ENCODE measurements at places on chromosomes 2 and 18. TPM values are rescaled to one million over a fixed set of nuclear protein-coding genes. Genes with fewer than 3 reads are reported as not detected.

SCN9A gene
- total RNA-seq: 0.38 TPM

DYSF gene
- total RNA-seq: 1.6 TPM

PSMA8 gene
- total RNA-seq: 1.9 TPM

TBR1 gene
- total RNA-seq: 0.02 TPM

SLC14A1 gene
- 6.0 TPM for total RNA-seq

CACNB4 gene
- 0.56 TPM for total RNA-seq

DNA sequence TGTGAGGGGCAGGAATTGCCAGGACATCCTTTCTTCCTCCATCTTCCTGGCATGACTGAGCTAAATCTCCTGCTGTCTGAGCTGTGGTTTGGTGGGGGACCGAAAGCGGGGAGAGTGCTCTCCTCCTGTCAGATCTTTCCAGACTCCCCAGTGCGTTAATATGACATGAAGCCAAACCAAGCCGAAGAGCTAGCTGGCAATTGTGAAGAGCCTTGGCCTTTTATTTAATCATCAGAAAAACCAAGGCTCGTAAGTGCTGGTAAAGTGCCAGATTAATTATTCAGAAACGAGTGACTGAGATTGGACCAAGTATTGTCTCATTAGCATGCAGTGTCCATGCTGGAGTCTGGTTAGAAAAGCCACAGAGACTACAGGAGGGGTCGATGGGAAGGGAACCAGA is 14.5 kb upstream of the LRPPRC start:
- no peak overlapping the region for H3K27ac ChIP-seq
- DNase-seq: no peak
- no peaks in the 10 kb centered on the region for H3K36me3 ChIP-seq
- peaks cover 27% of the 10 kb centered on the region for H3K27me3 ChIP-seq

DNA sequence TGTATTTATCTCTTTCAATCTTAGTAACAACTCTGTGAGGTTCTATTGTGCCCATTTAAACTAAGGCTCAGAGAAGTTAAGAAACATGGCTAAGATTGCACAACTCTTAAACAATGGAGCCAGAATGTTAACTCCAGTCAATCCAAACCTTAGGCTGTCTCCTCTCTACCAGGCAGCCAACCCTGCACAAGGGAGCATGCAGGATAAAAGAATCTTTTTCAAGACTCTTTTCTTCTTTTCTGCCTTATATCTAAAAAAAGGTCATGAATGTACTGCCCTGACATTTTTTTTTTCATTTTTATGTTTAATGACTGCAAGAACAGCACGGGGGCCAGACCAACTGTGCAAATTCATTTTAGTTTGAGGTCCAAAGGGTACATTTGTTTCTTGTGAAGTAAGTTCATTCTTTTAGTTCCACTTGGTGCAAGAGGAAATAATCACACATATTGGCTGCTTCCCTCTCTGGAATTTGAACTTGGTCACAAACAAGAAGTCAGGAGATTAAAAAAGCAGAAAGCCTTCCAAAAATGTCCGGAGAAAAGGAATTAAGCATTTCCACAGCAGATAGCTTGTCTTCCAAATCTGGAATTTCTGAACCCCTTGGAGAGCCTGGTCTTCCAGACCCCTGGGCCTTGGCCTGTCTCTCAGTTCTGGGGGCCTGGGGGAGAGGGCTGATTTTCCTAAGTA is 96.0 kb upstream of the RIOK3 start:
- H3K27me3 ChIP-seq: no peaks in the 10 kb centered on the region
- H3K36me3 ChIP-seq: peaks cover 10% of the 10 kb centered on the region
- H3K4me3 ChIP-seq: no peak overlapping the region

DNA sequence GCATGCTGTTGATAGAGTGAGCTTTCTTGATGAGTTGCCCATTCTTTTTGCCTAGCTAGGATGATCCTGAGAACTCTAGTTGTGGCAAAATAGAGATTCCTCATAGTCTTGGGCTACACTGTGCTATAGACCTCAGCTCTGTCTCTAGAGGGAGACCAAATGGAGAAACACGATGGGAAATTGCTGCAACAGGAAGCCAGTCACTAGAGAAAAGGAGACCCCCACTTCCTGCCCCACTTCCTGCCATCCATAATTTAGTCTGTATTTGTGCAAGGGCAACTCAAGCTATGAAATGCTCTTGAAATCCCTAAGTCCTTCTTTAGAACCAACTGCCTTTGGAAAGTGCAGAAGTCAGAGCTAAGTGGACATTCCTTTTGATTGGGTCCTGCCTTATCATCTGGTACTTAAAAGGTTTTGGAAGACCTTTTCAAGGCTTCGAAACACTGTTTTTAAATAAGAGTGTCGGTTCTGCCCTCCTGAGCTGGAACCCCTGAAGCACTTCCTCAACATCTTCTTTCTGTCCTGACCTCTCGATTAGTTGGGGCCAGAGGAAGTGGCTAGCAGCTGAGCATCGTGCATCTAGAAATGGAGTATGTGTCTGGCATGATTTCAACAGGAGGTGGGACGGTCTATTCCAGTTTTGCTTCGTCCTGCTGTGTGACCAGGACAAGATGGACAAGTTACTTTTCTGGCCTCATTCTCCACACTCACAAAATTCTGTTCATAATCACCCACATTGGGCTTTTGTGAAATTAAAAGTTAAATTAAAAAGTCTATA is 8.6 kb upstream of the KCNE4 start:
- DNase-seq: no peak
- no peaks in the 10 kb centered on the region for H3K36me3 ChIP-seq
- H3K27ac ChIP-seq: no peak overlapping the region
- H3K27me3 ChIP-seq: no peaks in the 10 kb centered on the region
- no peaks in the 10 kb centered on the region for H3K4me1 ChIP-seq

GRCh38 chr2:127348426-127349000 is 39.3 kb downstream of the MAP3K2 start:
- no peak overlapping the region for H3K4me3 ChIP-seq
- no peak for DNase-seq
- H3K4me1 ChIP-seq: peaks cover 42% of the 10 kb centered on the region

DNA sequence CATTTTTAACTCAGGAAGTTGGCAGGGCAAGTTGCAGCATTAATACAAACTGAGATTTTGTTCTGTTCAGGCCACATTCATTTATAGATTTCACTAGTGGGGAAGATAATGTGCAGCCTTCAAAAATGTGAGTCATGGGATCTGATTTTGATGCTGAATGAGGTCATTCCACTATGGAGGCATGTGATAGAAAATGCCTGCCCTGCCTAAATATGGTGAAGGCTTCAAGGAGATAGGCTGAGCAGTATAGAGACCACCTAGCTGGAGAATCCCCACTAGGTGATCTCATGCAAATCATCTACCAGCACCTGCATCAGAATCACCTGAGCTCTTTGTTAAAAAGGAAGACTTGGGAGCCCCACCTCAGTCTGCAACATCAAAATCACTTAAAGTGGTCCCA is 43.7 kb downstream of the PAX3 start:
- no peak overlapping the region for H3K4me3 ChIP-seq
- no peak for DNase-seq
- no peaks in the 10 kb centered on the region for H3K4me1 ChIP-seq
- no peaks in the 10 kb centered on the region for H3K36me3 ChIP-seq

- H3K4me3 ChIP-seq: no peak overlapping the region
- H3K36me3 ChIP-seq: no peaks in the 10 kb centered on the region
- H3K4me1 ChIP-seq: no peaks in the 10 kb centered on the region
- no peak overlapping the region for H3K27ac ChIP-seq
- H3K27me3 ChIP-seq: no peaks in the 10 kb centered on the region
- no peak for DNase-seq
These were observed 395.0 kb downstream of the LRRTM1 start for GRCh38 chr2:79909521-79909920.

- no peak for DNase-seq
These were observed 62.4 kb upstream of the EFEMP1 start for GRCh38 chr2:55986001-55986400.

DNA sequence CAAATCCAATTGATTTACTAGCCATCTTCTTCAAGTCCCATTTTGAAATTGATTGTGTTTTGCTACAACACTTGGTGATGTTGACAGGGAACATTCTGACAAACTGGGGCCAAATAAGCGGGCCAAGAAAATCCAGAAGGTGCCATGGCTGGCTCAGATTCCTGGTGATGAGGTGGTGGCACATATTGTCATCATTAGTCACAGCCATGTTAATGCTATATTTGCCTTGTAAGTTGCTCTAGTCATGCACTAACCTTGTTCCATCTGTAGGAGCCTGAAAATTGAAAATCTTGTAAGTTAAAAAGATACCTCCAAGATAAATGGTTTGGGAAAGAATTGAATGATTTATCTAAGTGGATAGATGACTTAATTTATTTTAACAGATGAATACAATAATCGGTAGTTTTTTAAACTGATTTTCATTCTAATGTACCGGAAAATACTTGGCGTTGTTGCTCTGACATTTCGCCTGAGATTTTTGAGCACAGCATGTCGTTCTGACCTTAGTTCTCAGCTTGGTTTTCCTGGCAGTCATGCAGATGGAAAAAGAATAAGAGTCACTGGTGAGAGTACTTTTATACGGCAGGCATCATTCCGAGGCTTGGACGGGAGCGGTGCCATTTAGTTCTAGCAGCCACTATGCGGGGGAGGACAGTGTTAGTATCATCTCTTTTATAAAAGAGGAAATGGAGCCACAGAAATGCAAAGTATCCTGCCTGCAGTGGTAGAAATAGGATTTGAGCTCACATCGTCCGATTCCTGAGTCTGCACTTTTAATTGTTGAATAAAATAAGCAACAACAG is 133.9 kb downstream of the ZNF532 start:
- no peak overlapping the region for H3K27ac ChIP-seq
- no peaks in the 10 kb centered on the region for H3K36me3 ChIP-seq
- no peak for DNase-seq
- no peak overlapping the region for H3K4me3 ChIP-seq
- peaks cover 19% of the 10 kb centered on the region for H3K27me3 ChIP-seq

- H3K36me3 ChIP-seq: peaks cover 9% of the 10 kb centered on the region
- H3K27me3 ChIP-seq: no peaks in the 10 kb centered on the region
- no peaks in the 10 kb centered on the region for H3K4me1 ChIP-seq
These were observed 65.0 kb downstream of the UGGT1 start for GRCh38 chr2:128155970-128156369.

DNA sequence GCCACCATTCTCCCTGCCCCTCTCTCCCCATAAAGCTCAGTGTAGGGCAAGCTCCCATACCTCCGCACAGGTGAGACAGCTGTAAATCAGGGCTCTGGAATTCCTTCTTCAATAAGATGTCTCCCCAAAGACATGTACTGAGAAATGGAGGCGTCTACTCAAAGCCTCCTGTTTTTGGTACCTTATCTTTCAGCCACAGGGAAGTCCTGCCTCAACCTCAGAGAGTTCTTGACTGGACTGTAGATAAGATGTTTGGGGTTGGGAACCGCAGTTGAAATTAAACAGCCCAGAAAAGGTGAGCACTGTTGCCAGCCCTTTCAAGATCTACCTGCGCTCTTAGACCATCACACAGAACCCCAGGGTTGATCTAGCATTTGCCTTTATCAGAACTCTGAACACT is 1.4 kb upstream of the GALNT14 start:
- peaks cover 7% of the 10 kb centered on the region for H3K4me1 ChIP-seq
- H3K27me3 ChIP-seq: peaks cover 32% of the 10 kb centered on the region
- no peak overlapping the region for H3K27ac ChIP-seq
- H3K4me3 ChIP-seq: no peak overlapping the region
- no peak for DNase-seq

DNA sequence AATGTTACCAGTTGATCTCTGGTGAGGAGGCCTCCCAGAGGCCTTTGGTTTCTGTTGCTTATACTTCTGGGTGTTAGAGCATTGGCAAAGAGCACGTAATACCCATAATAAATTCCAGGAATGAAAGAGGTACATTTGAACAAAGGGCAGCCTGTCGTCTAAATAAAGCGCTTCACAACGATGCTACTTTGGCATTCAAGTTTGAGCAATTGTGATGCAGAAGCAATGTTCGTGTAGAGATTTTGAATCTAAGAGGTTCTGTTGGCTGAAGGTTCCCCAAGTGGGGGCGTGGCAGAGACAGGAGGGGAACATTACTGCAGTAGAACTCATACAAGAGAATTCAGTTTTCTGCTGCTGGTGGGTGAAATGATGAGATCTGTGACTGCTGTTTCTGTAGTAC is 27.8 kb downstream of the ZNF532 start:
- DNase-seq: no peak
- peaks cover 29% of the 10 kb centered on the region for H3K27me3 ChIP-seq
- H3K4me1 ChIP-seq: peaks cover 24% of the 10 kb centered on the region
- H3K36me3 ChIP-seq: no peaks in the 10 kb centered on the region
